NCI-H1436 treated with DMSO at 0.1 percent for 48 hours (cell line): ENCODE measurements at places on chromosomes 13 and 19.

GRCh38 chr13:62299988-62300387, 884.3 kb upstream of the PCDH20 start:
- no peak for DNase-seq

DNA sequence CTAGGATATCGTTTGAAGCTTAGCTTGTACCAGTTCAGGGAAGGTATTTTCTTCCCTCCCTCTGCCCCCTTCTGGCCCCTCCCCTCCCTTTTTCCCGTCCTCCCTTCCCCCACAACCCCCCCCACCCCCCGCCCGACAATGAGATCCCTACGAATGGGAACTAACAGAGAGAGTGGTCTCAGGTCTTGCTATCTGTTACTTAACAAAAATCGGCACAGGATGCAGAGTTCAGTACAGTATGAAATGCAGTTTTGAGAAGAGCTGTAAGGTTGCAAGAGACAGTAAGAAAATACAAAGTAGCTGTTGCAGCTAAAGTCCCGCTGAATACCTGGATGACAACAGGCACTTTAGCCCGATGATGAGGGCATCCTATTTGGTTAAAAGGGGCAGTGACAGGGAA, 3.1 kb upstream of the DACH1 start:
- DNase-seq, result no peak

GRCh38 chr13:26254583-26255111, 718 bp downstream of the CDK8 start:
- DNase-seq, result no peak

DNA sequence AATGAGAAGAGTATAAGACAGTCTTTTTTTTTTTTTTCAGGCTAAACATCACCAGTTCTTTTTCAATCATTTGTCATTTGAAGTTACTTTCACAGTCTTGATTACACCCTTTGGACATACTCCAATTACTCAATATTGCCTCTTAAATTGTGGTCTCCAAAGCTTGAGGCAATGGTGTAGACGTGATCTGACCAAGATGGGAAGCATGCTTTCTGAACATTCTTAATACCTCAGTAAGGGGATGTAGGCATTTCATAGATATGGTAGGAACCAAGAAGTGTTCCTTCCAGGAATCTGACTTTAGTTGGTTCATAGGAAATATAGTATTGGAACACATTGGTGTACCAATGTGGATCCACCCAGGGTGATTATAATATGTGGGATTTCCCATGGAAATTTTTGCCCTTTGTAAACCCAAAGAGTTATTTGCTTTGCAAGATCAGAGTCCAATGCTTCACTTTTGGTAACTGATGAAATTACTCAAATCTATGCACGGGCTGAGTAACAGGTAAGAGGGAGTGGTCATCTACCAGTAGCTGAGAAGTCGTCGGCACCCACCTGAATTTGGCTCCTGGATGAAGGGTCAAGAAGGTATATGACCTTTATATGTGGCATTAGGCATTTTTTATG, 62.2 kb downstream of the ERCC5 start:
- DNase-seq, result no peak

- DNase-seq, result no peak
These were observed 16.9 kb downstream of the ZNF296 start for GRCh38 chr19:45059258-45059965.

GRCh38 chr13:75271846-75272245, 210.1 kb downstream of the TBC1D4 start:
- no peak for DNase-seq

GRCh38 chr13:41304551-41304950, 6.5 kb upstream of the NAA16 start:
- DNase-seq, result no peak

GRCh38 chr13:46334035-46334822, 52.8 kb downstream of the RUBCNL start:
- no peak for DNase-seq

- no peak for DNase-seq
These were observed 80.9 kb upstream of the SHISA2 start for GRCh38 chr13:26132756-26133155.

DNA sequence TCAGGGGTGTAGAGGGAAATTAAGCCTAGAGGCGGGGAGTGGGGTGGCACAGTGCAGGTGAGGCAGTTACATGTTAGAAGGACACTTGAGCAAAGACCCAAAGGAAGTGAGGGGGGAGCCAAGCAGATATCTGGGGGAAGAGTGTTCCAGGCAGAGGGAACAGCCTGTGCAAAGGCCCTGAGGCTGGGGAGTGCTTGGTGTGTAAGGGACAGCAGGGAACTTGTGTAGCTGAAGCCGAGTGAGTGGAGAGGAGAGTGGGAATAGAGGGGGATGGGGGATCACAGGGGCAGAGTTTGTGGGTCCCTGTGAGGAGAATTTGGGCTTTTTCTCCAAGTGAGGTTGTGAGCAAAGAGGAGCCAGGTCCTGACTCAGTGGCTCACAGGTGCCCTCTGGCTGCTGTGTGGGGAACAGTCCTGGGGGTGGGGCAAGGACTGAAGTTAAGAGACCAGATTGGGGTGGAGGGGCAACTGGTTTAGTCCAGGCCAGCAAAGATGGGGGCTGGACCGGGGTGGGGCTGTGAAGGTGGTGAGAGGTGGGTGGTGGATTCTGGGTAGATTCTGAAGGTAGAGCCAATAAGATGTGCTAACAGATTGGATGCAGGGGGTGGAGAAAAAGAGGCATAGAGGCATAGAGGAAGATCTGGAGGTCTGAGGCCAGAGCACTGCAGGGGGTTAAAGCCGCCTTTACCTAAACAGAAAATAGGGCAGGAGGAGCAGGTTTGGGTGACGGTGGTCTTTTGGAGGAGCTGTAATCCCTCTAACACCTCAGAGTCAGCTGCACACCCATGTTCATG, 75.3 kb downstream of the CACNA1A start:
- DNase-seq, result no peak

DNA sequence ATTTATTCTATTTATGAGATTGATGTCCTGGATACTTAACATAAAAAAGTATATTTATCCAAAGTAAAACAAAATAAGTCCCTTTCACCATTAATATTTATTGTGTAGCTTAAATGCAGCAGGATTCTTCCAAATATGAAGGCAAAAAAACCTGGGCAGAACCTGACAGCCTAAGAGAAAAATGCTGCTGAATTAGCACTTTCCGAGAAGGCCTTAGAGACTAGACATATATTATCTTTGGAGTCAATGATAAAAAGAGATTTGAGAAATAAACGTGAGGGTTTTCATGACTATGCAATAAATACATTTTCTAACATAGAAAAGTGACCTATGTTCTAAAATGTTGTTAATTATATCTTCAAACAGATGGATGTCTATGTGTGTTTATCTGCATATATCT, 566.9 kb downstream of the PCDH9 start:
- no peak for DNase-seq

GRCh38 chr19:9528757-9529336, 9.6 kb downstream of the ZNF426 start:
- no peak for DNase-seq

- no peak for DNase-seq
These were observed 55.6 kb upstream of the ALOX5AP start for GRCh38 chr13:30679483-30680330.

GRCh38 chr19:19053508-19054314, 10.1 kb upstream of the SLC25A42 start:
- no peak for DNase-seq

DNA sequence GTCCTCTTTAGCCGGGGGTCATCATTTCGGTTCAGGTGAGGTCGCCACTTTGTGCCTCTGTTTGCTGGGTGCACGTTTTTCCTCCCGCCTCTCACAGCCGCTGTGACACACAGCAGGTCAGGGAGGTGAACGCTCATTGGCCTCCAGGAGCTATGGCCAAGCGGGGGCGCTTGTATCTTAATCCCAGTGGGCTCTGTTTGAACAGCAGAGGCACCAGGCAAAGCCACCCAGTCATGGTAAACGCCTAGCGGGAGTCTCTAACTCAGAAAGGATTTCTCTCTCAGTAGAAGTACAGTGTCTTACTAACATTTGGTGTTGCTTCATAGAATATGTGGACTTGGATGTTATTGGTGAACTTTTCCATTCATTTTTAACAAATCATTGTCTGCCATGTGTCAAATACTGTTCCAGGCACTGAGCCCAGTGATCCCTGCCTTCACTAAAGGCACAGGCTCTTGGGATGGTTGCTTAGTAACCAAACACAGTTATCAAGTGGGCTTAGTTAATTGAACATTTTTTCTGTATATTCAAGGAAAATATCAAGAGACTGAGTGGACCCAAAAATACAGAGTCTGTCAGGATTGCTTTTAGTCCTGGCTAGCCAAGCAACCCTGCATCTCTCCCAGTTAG, 186.7 kb downstream of the STK24 start:
- no peak for DNase-seq

- DNase-seq, result no peak
These were observed 45.8 kb downstream of the TGDS start for GRCh38 chr13:94550062-94550738.
